Smooth muscle cell of trachea (primary cell): ENCODE measurements at places on chromosomes 7 and 10. TPM values are rescaled to one million over a fixed set of nuclear protein-coding genes. Genes with fewer than 3 reads are reported as not detected.

Gene NCF1
- total RNA-seq: not detected in 2 replicates

Gene KAZALD1
- 39.0 and 58.2 TPM in 2 replicates for total RNA-seq

Gene HOXA6
- not detected in 2 replicates for total RNA-seq

Gene FAM241B
- total RNA-seq: 0.29 TPM in 1 of 2 replicates, not detected in the other

Gene ZNF775
- 5.1 and 10.6 TPM in 2 replicates for total RNA-seq

Gene LRIT1
- total RNA-seq: not detected in 2 replicates

Gene IL2RA
- not detected in 2 replicates for total RNA-seq

Gene MARCHF5
- total RNA-seq: 12.7 and 17.2 TPM in 2 replicates

Gene CYP2C18
- total RNA-seq: 0.17 TPM in 1 of 2 replicates, not detected in the other
